ENCODE measurements at places on chromosomes 7 and 10.

DNA sequence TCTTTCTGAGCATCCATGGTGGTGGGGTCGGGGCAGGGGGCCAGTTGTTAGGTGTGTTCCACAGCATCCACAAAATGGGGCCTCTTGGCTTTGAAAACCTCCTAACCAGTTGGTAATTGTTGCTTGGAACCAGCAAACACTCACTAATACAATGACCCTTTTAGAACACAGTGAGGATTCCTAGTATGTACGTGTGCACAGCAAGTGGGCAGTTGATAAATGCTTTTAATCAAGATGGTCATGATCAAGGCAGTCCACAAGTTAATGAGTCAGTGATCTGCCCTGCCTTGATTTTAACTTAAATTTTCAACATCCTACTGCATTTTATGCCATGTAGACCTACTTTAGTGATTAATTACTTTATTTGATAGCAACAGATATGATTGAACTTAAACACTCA is 103.1 kb downstream of the ETV1 start:
- no peak overlapping the region for H3K27ac ChIP-seq
- no peaks in the 10 kb centered on the region for H3K4me1 ChIP-seq
- no peaks in the 10 kb centered on the region for H3K27me3 ChIP-seq
- no peaks in the 10 kb centered on the region for H3K36me3 ChIP-seq
- H3K4me3 ChIP-seq: no peak overlapping the region
- no peak for DNase-seq

DNA sequence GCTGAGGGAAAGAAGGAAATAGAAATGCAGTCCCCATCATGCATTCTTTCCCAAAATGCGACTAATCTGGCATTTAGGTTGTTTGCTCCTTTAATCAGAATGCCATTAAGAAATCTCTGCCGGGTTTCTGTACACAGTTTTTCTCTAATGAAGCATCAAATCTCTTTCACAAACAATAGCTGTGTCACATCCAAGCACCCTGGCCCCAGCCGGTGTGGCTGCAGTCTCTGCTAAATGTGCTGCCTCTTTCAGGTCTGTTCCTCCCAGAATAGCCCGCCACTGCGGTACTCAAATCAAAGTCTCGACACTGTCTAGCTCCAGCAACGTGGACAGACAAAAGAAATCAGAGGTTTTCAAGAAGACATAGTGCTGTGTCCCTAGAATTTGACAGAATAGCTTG is 343.8 kb downstream of the KCNMA1 start:
- no peaks in the 10 kb centered on the region for H3K36me3 ChIP-seq
- H3K4me1 ChIP-seq: no peaks in the 10 kb centered on the region
- no peak for DNase-seq
- H3K27me3 ChIP-seq: peaks cover 93% of the 10 kb centered on the region
- no peak overlapping the region for H3K27ac ChIP-seq
- no peak overlapping the region for H3K4me3 ChIP-seq

DNA sequence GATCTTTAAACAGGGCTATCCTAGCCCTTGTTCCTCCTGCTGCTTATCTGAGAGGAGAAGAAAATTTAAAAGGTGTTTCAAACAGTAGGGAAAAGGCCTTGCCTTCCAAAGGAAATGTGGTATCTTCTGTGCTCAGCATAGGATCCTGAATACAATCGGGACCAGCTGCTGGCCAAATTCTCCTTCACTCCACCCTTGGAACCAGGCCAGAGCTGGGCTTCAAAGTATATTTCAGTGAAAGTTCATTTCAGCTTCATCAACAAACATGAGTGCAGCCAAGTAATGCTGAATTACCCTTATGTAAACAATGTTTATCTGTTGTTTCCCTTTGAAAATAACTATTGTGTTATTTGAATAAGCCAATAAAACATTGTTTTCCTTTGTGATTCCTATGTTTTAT is 146.5 kb upstream of the MEOX2 start:
- H3K27me3 ChIP-seq: no peaks in the 10 kb centered on the region
- peak overlapping the region; percentile 67 for H3K27ac ChIP-seq
- peak; percentile 70 for DNase-seq

DNA sequence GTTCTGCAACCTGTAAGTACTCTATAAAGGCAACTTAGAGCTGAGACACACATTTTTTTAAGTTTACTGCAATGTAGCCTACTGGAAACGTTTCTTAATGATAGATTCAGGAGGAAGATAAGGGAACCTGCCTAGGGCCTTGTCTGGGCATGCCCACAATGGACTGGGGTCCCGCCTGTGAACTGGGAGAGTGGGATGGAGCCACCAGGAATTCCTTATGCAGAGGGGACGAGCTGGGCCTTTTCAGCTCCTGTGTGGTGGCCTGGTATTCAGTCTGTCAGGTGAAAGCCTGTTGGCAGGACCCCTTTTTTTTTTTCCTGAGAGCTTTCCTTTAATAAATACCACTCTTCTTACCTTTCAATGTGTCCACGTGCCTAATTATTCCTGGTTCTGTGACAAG is 384.4 kb upstream of the ZWINT start:
- H3K4me3 ChIP-seq: no peak overlapping the region
- DNase-seq: no peak
- H3K27ac ChIP-seq: no peak overlapping the region
- no peaks in the 10 kb centered on the region for H3K4me1 ChIP-seq
- no peaks in the 10 kb centered on the region for H3K27me3 ChIP-seq

GRCh38 chr10:120835603-120836002 is 15.6 kb upstream of the WDR11 start:
- no peak overlapping the region for H3K27ac ChIP-seq
- DNase-seq: no peak
- H3K27me3 ChIP-seq: peaks cover 8% of the 10 kb centered on the region
- H3K4me3 ChIP-seq: no peak overlapping the region
- H3K4me1 ChIP-seq: no peaks in the 10 kb centered on the region
- H3K36me3 ChIP-seq: no peaks in the 10 kb centered on the region

- H3K27me3 ChIP-seq: peaks cover 100% of the 10 kb centered on the region
- DNase-seq: no peak
- no peaks in the 10 kb centered on the region for H3K36me3 ChIP-seq
- H3K4me1 ChIP-seq: peaks cover 49% of the 10 kb centered on the region
- H3K4me3 ChIP-seq: no peak overlapping the region
These were observed 1.9 kb upstream of the HOXA5 start for GRCh38 chr7:27145165-27145913.

GRCh38 chr7:167976-168791 is 24.2 kb upstream of the FAM20C start:
- no peaks in the 10 kb centered on the region for H3K36me3 ChIP-seq
- no peak overlapping the region for H3K27ac ChIP-seq
- H3K4me1 ChIP-seq: peaks cover 7% of the 10 kb centered on the region
- peaks cover 49% of the 10 kb centered on the region for H3K27me3 ChIP-seq
- DNase-seq: no peak
- H3K4me3 ChIP-seq: no peak overlapping the region

DNA sequence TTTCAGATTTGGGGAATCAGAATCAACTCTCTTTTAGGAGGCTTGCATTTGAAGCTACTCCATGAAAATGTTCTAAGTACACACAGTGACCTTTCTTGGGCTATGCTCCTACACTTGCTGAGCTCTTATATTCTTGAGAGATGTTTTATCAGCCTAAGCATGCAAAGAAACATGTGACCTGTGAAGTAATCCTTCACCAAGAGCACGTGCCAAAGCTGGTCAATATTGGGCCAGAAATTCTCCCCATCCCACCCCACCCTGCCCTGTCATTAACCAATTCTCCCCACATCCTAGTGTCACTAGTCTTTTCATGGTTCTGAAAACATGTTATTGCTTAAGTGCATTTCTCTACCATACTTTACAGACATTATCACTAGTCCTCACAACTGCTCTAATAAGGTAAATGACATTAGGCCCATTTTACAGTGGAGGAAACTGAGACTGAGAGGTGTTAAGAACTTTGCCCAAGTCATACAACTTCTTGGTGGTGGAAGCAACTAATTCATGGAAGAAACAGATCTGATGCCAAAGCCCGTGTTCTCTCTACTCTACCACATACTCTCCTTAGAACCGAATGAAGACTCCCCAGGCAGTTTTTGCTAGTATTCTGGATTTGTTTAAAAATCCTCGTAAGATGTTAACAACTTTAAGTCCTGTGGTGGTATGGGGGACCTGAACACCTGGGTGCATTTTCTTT is 200.6 kb downstream of the PTEN start:
- DNase-seq: no peak
- no peak overlapping the region for H3K4me3 ChIP-seq
- peak overlapping the region; percentile 54 for H3K27ac ChIP-seq

GRCh38 chr10:58952747-58953466 is 223.5 kb upstream of the PHYHIPL start:
- H3K27me3 ChIP-seq: no peaks in the 10 kb centered on the region
- no peak overlapping the region for H3K4me3 ChIP-seq
- no peaks in the 10 kb centered on the region for H3K36me3 ChIP-seq
- DNase-seq: no peak
- H3K27ac ChIP-seq: peak overlapping the region; percentile 73
- no peaks in the 10 kb centered on the region for H3K4me1 ChIP-seq

DNA sequence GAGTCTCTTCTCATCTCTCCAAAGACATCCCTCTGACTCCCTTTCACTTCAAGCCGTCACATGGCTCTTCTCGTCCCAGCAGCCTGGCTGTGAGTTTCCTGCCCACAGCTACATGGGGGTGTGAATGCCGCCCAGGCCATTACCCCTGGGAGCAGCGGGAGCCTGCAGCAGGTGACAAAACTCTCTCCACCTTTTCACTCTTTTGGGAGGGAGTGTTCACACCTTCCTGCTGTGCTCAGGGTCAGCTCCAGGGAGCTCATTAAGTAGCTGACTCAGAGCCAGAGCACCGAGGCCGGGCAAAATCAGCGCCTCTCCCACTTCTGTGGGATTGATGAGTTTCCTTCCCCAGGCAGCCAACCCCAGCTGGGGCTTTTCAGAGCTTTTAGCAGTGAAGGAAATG is 271.3 kb downstream of the TYW1 start:
- H3K4me3 ChIP-seq: no peak overlapping the region
- no peak for DNase-seq
- H3K4me1 ChIP-seq: no peaks in the 10 kb centered on the region
- no peak overlapping the region for H3K27ac ChIP-seq

- H3K4me3 ChIP-seq: no peak overlapping the region
- no peak for DNase-seq
- no peaks in the 10 kb centered on the region for H3K36me3 ChIP-seq
- no peaks in the 10 kb centered on the region for H3K27me3 ChIP-seq
- no peak overlapping the region for H3K27ac ChIP-seq
- H3K4me1 ChIP-seq: peaks cover under 1% of the 10 kb centered on the region
These were observed 138.7 kb upstream of the CELF2 start for GRCh38 chr10:10878963-10879362.

DNA sequence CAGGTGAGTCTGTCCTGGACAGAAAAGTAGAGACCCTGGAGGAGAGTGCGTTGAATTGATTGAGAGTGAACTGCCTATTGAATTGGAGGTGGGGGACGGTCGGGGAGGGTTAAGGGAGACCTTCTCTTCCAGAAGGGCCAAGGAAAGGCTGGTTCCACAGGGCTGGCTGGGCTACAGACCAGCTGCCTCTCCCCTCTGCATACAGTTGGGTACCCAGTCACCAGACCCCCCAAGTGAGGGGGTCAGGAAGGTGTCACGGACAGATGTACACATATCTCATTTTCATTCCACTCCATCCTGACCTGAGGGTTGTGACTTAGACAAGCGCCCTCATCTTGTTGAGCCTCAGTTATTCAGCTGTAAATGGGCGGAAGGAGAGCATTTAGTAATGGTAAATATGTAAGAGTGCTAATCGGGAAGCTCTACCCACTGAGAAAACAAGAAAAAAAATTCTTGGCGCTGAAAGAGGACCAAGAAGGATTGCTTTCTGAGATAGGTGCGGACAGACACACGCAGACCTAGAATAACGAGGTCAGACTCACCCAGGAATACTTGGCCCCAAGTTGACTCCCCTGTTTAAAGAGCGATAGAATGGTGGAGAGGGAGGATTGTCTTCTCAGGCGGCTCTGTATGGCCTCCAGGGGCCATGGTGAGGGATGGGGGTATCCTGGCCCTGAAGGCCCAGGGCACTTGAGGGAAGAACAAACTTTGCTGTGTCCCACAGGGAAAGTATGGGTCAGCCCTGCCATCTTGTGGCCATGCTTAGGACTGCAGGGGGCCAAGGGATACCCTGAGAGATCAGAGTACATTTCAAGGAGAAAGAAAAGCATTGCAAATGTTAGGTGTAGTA is 7.2 kb upstream of the MBL2 start:
- peak; percentile 46 for DNase-seq
- no peak overlapping the region for H3K4me3 ChIP-seq
- H3K36me3 ChIP-seq: no peaks in the 10 kb centered on the region
- no peaks in the 10 kb centered on the region for H3K4me1 ChIP-seq
- peaks cover 19% of the 10 kb centered on the region for H3K27me3 ChIP-seq
- no peak overlapping the region for H3K27ac ChIP-seq

- H3K27me3 ChIP-seq: peaks cover 43% of the 10 kb centered on the region
- peak; percentile 53 for DNase-seq
- H3K36me3 ChIP-seq: no peaks in the 10 kb centered on the region
- peak overlapping the region; percentile 78 for H3K4me3 ChIP-seq
- peak overlapping the region; percentile 82 for H3K27ac ChIP-seq
These were observed 961 bp downstream of the SCRN1 start for GRCh38 chr7:29988424-29989256.

GRCh38 chr10:10460451-10460850 is 557.2 kb upstream of the CELF2 start:
- no peaks in the 10 kb centered on the region for H3K27me3 ChIP-seq
- DNase-seq: no peak
- H3K27ac ChIP-seq: no peak overlapping the region
- H3K4me3 ChIP-seq: no peak overlapping the region
- no peaks in the 10 kb centered on the region for H3K4me1 ChIP-seq
- H3K36me3 ChIP-seq: no peaks in the 10 kb centered on the region

- H3K4me3 ChIP-seq: peak overlapping the region; percentile 24
- peak overlapping the region; percentile 80 for H3K27ac ChIP-seq
- H3K4me1 ChIP-seq: peaks cover 73% of the 10 kb centered on the region
- peaks cover 10% of the 10 kb centered on the region for H3K36me3 ChIP-seq
These were observed 11.3 kb downstream of the ZNF680 start for GRCh38 chr7:64551375-64552142.

GRCh38 chr7:17466216-17466615 is 167.8 kb downstream of the AHR start:
- no peak overlapping the region for H3K27ac ChIP-seq
- H3K4me1 ChIP-seq: no peaks in the 10 kb centered on the region
- DNase-seq: no peak

DNA sequence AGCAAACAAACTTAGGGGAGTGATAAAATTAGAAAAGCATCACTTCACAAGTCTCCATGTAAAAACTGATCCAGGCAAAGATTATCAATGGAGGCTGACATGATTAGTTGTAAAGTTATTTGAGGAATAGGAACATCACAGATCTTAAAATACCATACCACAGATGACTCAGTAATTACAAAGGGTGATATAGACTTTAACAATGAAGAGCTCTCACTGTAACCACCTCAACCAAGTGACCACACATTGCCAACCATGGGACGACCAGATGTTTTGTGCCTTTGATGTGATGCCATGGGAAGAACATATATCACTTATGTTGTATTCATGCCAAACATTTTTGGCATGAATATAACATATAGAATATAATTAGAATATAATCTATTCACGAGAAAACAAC is 11.7 kb downstream of the AASS start:
- peaks cover 5% of the 10 kb centered on the region for H3K36me3 ChIP-seq
- peaks cover 18% of the 10 kb centered on the region for H3K4me1 ChIP-seq
- H3K27me3 ChIP-seq: no peaks in the 10 kb centered on the region
- H3K27ac ChIP-seq: no peak overlapping the region
- DNase-seq: no peak
